ENCODE measurements at places on chromosomes 1 and 21.

GRCh38 chr21:35203093-35203977 is 154.2 kb upstream of the RUNX1 start:
- no peak for DNase-seq

- DNase-seq: no peak
Measured at GRCh38 chr21:42160111-42160721, 58.7 kb upstream of the ABCG1 start.

DNA sequence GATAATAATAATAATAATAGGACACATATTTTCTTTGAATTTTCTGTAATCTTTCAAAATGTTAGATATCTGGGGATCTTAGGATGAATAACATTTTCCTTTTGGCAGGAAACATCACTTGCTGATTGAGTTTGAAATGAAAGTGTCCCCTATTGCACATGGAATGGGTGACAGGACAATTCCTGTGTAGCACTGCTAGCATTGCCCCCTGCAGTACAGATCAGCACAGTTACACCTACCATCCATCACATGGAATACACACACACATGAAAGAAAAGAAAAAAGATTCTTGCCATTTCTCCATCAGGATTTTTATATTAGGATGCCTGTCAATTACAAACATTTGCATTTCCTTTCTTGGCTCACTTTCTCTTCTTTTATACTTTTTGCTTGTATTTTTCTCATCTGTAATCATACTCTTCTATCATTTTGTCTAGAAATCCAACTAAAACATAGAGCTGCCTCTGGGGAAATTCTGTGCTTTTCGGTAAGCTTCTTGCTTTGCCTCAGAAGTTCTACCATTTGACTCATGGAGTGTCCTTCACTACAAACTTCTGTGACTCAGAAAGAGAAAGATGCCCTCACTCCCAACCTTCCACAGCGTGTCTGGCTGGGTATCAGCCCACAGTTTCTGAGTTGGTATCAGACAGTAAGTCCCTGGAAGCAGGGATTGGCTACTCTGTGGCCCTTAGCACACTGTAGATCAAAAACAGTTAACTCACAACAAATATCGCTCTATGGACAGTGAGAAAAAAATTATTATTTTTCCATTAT is 641.2 kb downstream of the PTPRC start:
- DNase-seq: no peak

DNA sequence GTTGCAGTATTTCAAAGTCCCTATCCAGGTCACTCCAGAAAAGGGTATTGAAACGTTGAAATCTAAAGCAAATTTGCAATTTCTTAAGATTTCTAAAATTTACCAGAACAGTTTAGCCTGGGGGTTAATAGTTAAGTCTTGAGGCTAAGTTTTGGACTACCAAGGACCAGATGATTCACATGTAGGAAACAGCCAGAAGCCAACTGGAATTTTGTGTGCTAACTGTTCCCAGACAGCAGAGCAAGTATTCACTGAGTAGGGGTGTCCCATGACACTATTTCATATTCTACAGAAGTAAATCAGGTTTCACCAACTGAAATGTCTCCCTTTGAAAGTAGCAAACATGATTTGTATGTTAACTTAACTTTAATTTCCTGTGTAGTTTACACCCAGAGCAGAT is 11.5 kb upstream of the C1orf105 start:
- DNase-seq: no peak

Measured in COLO829 (cell line).